ENCODE measurements at places on chromosomes 3 and 15. TPM values are rescaled to one million over a fixed set of nuclear protein-coding genes. Genes with fewer than 3 reads are reported as not detected.

DNA sequence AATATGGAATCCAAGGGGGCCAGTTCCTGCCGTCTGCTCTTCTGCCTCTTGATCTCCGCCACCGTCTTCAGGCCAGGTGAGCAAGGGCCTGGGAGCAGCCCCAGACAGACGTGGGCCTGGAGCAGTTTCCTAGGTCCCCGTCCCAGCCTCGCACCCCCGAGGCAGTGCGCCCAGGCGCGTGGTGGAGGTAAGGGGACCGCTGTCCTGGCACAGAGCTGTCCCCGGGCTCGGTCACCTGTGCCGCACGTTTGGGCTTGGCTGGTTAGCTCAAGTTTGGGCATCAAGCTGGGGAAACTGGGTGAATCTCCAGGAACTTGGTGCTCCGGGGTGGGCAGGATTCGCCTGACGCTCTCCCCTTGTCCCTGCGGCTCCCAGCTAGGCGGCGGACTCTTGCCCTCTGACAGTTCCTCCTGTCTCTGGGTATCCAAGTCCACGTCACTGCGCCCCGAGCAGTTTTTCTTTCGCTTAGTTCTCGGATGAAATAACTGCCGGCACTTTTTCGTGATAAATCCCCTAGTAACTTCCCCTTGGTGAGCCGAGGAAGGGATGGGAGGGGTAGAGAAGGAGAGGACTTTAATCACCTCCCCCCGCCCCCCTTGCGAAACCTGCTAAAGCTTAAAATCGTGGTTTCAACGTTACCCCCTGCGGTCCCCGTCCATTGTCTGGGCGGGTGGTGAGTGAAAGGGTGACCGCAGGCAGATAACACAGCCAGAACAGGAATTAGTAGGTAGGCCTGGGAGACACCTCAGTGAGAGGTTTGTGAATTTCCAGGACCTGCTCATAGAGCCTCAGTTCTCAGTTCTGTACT, 901 bp downstream of the ALCAM start:
- DNase-seq: peak; percentile 54

ZDHHC19 gene
- 1.8 TPM for total RNA-seq

GOLGA8O gene
- total RNA-seq: 0.15 TPM

- no peak for DNase-seq
Observed at GRCh38 chr3:112602217-112602838, 38.6 kb downstream of the CCDC80 start.

FBXO40 gene
- under 0.01 TPM for total RNA-seq

CHL1 gene
- 0.28 TPM for total RNA-seq

- no peak for DNase-seq
Observed at GRCh38 chr3:127691974-127692373, 19.2 kb downstream of the ABTB1 start.

DNA sequence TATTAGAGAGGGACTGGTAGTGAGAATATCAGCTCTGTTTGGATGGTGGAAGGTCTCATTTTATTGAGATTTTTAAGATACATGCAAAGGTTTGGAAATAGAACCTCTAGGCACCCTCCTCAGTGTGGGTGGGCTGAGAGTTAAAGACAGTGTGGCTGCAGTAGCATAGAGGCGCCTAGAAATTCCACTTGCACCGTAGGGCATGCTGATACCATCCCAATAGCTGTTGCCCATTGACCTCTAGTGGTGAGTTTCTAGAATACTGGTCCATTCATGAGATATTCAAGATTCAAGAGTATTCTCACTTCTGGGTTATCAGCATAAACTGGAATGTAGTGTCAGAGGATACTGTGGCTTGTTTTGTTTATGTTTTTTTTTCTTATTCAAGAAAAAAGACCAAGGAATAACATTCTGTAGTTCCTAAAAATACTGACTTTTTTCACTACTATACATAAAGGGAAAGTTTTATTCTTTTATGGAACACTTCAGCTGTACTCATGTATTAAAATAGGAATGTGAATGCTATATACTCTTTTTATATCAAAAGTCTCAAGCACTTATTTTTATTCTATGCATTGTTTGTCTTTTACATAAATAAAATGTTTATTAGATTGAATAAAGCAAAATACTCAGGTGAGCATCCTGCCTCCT, 87.2 kb downstream of the TGFBR2 start:
- peak; percentile 52 for DNase-seq

DNA sequence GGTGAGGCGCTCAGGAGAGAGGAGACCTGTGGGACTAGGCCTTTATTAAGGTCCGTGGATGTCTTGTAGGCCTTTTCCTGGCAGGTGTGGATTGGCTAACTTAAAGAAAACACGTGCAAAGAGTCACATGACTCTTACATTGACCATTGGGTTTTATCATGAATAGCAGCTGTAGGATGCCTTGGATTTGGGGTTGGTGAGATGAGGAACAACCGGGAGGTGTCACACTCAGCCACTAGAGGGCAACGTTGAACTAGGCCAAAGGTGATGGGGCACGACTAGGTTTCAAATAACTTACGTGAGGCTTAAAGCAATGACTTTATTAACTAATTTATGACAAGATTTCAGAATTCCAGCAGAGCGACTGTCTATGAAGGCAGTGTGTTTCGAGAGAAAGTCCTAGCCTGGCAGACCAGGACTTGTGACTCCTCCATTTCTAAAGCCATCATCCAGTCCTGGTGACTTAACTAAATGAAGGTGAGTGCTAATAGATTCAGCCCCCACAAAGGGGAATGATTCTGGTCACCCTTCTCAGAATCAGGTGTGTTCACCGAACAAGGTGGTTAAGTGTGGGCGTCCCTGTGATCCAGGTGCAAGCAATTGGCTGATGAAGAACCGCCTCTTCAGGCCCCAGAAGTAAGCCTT, 345.6 kb downstream of the MCTP2 start:
- DNase-seq: peak; percentile 5

GRCh38 chr15:52737720-52738119, 52.4 kb downstream of the ONECUT1 start:
- DNase-seq: no peak

DNA sequence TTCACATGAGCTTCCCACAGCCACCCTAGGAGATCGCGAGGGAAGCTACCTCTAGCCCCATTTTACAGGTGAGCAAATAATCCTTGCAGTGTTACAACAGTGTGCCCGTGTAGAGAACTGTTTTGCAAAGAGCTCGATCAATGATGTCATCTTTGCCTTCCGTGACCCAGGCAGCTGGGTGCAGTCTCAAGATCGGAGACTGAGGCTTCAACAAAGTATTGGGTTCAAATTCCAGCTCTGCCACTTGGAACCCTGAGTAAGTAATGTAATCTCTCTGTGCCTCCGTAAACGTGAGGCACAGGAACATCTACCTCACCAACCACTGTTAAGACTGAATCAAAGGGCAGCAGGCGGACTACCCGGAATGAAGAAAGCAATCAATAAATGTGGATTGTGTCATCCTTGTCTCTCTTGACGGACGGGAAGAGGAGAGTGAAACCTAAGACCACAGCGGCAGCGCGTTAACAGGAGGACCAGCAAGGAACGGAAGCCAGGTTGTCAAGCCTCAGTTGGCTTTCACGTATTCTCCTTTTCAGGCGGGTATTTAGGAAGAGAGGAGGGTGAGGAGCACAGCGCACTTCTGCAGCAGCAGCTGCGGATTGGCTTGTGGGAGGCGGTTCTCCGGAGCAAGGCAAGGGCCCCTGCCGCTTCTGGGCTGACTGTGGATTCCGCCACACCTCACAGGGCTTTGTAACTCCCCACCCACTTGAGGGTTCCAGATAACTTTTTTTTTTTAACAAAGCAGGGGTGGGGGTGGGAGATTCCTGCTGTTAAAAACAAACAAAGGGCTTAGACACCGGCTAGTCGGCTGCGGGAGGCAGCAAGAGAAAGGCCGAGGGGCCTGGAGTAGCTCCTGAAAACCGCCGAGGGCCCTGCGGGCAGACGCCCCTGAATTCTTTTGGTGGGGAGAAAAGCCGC, 1.5 kb upstream of the SMAD3 start:
- DNase-seq: peak; percentile 86

DNA sequence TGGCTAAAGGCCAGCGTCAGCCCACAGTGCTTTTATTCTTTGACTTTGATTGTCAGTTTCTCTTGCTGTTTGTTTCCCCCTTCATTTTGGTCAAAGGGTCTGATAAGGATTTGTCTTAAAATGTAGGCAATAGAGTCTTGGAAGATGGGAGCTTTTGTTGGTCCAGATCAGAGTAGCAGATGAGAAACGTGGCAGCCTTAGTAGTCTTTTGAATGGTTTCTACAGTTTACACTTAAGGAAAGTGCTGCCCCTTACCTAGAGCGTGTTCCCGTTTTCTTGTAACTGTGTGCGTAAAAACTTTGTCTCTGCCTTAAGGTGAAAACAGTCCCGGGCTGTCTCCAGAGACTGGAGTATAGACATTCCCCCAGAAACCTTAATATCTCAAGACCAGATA, 630 bp downstream of the LXN start:
- no peak for DNase-seq

GRCh38 chr3:101836652-101837598, 12.4 kb upstream of the NFKBIZ start:
- DNase-seq: no peak

DNA sequence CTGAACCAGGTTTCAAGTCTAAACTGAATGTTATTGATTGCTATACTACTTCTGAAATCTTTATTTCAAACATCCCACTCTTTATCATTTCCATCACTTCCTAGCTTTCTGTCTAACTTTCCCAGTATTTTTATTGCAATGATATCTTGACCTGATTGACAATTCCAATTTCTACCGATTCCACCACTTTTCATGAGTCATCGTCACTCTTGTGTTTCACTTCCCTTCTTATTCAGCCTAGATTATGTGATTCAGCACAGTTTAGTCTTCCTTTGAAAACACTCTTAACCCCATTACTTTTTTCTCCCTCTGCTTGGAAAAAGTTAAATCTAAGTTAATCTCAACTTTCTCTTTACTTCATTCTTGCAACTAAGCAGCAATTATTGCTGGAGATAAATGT, 62.6 kb downstream of the SLC7A14 start:
- no peak for DNase-seq

DNA sequence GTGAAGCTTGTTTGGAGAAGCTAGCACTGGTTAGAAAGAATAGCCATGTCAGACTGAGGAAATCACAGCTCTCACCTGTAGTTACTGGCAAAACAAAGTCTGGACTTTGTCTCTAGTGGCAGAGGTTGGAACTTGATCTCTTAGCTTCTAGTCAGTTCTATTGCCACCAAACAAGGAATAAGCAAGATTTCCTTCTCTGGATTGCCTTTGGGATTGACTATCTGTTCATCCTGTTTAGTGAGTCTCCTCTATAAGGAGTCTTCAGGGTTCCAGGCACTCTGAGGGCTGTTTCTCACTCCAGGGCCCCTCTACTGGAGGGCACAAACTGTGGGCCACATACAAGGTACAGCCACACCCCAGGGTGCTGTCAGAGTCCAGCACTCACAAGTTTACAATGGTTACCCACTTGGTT, 426.6 kb upstream of the THBS1 start:
- no peak for DNase-seq

GRCh38 chr3:126049289-126050049, 34.5 kb downstream of the SLC41A3 start:
- no peak for DNase-seq

BBX gene
- 22.2 TPM for total RNA-seq

DNA sequence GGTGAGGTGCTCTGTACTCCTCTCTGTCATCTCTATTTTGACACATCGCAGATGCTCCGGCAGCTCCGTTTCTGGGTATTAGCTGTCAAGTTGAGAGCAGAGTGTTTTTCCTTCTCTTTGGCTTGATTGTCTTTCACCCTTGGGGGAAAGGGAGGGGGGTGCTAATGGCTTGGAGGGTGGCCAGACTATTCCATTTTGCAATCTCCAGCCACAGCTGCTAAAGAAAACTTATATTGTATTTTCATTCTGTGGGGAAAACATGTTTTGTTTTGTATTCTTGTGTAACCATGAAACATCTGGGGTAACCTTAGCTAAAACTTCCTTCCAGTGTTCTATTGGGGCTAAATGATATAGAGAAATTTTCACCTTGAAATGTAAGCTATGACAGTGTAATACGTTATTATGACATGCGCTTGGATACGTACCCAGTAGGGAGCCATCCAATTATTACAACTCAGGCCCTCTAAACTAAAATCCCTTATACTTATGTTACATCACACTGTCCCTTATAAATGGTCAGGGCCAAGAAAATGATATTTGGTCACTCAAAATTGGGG, 14.0 kb upstream of the LARP6 start:
- no peak for DNase-seq

DNA sequence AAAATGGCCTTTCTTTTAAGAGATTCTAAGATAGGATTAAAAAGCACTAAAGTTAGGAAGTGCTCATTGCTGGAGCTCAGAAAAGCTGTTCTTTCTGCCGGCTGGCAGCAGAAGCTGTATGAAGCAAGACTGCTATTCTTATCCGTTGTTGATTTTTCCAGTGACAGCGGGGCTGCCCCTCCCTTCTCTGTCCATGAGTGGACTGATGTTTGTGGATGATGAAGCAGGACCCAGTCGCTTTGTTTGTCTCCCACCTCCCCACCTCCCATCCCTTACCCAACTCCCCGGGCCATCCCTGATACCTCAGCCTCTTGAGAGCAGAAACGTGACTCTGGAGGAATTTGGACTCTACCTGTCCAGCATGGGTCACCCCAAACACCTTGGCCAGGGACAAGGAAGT, 10.3 kb upstream of the MUSTN1 start:
- DNase-seq: no peak

DNA sequence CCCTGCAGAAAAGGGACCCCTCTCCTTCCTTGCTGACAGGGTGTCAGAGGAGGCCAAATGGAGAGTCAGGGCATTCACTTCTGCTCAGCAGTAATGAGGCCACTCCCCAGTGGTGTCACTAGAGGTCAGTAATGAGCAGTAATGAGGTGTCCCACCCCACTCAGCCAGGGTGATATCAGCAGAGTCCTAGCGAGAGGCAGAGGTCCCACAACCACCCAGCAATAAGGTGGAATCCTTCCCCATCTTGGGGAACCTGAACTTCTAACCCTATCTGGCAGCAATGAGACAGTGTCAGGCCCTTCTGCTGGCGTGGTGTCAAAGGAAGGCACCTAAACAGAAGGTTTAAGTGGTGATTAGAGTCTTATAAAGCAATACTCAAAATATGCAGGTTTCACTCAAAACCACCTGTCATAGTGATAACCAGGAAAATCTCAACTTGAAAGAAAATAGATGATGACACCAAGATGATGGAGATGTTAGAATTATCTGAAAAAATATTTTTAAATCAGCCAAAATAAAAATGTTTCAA, 12.9 kb downstream of the OCA2 start:
- DNase-seq: peak; percentile 82

GRCh38 chr3:52119099-52119498, 35.1 kb downstream of the POC1A start:
- DNase-seq: no peak

- no peak for DNase-seq
Observed at GRCh38 chr3:181454451-181455027, 257.2 kb upstream of the SOX2 start.

GRCh38 chr15:98805434-98806274, 157.3 kb downstream of the IGF1R start:
- DNase-seq: peak; percentile 35
